ENCODE measurements at places on chromosomes 3 and 15.

- DNase-seq = no peak
Measured at GRCh38 chr3:40605960-40606359, 81.2 kb downstream of the ZNF621 start.

GRCh38 chr3:38552364-38552763 lies 56.2 kb downstream of the EXOG start:
- DNase-seq = no peak

DNA sequence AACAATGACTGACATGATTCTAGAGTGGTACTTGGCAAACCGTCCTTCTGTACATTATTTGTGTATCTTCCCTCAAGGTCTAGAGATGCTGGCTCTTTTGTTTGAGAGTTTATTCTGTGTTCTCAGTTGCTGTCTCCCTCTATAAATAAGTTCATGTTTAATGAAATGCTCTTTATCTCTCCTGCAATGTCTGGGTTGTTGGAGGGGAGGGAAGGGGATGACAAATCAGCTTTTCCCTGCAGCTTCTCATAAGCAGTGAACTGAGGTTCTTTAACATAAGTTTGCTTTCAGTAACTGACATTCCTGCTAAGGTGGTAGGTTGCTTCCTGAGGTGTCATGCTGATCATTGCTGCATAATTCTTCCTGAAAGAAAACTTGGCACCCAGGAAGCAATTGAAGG lies 21.8 kb downstream of the ITPR1 start:
- DNase-seq = no peak

DNA sequence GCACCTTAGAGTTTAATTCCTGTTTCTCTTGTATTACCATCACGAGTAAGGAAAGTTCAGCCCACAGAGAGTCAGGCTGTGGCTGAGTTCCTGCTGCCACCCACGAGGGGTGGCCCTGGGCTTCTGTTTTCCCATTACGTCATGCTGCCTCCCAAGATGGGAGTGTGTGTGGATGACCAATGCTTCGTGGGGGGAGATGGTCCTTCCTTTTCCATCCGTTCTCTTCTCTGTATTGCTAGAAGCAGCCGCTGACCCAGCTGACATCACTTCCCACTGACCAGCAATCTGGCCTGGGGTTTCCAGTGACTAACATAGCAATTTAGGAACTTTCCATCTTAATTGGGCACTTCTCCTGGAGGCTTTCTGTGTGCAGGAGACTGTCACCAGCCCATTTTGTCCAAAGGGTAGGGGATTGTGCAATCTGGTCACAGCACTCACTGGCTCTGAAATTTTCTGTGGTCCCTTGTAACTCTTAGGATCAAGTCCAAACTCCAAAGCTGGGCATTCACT lies 9.3 kb downstream of the IRAK2 start:
- no peak for DNase-seq

GRCh38 chr15:63094495-63094931 lies 27.1 kb upstream of the LACTB start:
- no peak for DNase-seq

GRCh38 chr3:39135170-39135805 lies 18.1 kb downstream of the CSRNP1 start:
- DNase-seq = no peak

- DNase-seq = no peak
Measured at GRCh38 chr3:174951034-174951433, 91.9 kb downstream of the NAALADL2 start.

DNA sequence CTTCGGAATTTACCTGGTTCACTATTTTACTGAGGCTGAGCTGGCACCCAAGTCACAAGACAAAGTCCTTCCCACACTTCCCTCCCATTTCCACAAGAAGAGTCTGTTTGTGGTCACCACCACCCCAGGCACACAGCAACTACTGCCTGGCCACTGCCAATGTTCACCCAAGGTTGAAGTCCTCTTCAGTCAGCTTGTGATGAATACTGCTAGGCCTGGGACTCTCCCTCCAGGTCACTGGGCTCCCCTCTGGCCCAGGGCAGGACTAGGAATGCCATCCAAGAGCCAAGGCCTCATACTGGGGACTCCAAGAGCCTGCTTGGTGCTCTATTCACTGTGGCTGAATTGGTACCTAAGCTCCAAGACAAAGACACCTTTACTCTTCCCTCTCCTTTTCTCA lies 30.4 kb upstream of the COLQ start:
- no peak for DNase-seq

DNA sequence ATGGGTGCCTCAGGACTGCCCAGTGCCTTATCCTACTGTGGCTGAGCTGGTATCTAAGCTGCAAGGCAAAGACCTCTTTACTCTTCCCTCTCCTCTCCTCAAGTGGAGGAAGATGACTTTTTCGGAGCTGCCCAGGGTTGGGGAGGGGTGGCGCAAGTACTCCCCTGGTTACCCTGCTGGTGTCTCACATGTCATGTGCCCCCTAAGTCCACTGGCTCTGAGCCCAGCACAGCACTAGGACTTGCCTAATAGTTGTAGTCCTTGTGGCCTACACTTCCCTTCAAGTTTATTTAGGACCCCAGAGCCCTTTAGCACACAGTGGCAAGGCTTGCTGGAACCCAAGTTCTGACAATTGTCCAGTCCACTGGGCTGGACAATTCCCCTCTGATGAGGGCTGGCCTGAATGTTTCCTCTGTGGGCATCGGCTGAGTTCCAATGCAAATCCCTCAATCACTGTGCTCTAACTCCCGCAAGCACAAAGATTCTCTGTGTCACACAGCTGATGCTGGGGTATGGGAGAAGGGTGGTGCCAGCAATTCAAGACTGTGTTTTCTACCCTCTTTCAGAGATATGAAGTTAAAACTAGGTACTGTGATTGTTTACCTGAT lies 60.4 kb downstream of the UQCC5 start:
- DNase-seq = no peak

DNA sequence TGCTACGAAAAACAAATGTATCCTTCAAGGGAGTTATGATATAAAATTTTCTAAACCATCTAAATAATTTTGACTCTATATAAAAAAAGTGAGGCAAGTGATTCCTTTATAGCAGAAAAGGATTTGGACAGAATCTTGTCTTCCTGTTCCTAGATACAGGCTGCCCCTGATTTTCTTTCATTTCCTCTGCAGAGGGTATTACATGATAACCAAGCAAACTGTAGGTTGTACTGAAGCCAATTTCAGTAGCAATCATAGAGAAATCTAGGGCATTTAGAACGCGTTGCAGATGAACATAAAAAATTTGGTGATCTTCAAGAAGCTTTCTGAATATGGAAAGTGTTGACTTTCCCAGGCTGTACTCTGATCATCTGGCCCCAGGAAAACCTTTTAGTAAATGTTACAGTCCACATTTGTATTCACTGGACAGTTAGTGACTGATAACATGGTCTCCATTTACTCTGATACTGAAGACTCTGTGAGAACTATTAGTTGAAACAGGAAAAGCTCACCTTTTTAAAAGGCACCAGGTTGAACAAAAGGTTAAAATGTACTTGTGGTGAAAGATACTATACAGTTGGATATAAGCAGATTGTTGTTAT lies 9.1 kb upstream of the UTS2B start:
- no peak for DNase-seq

- no peak for DNase-seq
Measured at GRCh38 chr3:190124067-190124466, 3.4 kb upstream of the P3H2 start.

- DNase-seq = no peak
Measured at GRCh38 chr3:74897006-74897405, 282.5 kb upstream of the CNTN3 start.

- DNase-seq = no peak
Measured at GRCh38 chr15:79160211-79160610, 69.6 kb upstream of the RASGRF1 start.

- no peak for DNase-seq
Measured at GRCh38 chr3:137163241-137163871, 205.6 kb downstream of the IL20RB start.

DNA sequence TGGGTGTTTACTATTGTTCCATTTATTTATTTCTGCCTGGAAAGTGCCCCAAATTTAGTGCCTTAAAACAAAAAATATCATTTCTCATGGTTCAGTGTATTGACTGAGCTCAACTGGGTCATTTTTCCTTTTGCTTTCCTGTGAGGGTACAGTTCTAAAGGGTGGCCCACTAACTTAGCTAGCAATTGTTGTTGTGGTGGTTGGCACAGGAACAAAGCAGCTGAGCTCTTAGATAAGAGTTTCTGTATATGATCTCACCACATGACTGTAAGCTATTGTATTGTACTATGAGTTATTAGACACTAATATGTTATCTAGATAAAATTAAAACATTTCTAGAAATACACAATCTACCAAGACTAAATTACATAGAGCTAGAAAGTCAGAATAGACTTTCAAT lies 1283.7 kb downstream of the OTOL1 start:
- no peak for DNase-seq

DNA sequence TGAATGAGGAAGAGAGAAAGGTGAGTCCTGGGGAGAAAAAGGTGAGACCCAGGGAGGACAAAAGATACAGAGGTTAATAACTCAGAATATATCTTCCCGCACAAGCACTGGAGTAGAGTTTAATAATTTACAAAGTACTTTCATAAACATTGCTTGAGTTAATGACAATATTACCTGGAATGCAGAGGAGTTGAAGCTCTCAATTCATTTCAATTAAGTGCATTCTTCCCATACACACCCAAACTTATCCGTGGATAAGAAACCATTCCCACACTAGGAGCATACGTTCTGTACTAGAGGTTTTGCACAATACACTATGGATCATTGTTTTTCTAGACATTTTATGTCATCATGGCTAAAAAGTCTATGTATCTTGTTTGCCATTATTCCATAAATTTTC lies 23.3 kb upstream of the KNG1 start:
- DNase-seq = no peak

GRCh38 chr15:101654171-101654570 lies 2.0 kb upstream of the TM2D3 start:
- no peak for DNase-seq

DNA sequence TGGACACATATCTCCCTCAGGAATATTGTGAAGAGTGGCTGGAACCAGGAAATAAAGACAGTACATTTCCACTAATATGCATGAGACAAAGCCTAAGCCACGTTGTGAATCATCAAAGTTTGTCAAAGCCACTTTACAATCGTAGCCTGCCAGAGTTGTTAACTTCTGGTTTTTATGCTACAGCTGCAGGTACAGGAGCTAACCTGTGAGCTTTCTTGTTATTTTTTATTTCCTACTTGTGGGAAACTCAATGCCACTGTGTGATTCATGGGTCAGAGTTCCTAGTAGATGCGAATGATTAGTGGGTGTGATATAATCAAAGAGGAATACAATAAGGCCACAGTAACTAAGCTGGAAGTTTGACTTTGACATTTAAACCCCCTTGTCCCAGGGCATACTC lies 44.4 kb upstream of the TEX9 start:
- no peak for DNase-seq

- DNase-seq = no peak
Measured at GRCh38 chr3:51282931-51283330, 102.2 kb upstream of the MANF start.

GRCh38 chr3:140199743-140200142 lies 264.8 kb downstream of the CLSTN2 start:
- DNase-seq = no peak

DNA sequence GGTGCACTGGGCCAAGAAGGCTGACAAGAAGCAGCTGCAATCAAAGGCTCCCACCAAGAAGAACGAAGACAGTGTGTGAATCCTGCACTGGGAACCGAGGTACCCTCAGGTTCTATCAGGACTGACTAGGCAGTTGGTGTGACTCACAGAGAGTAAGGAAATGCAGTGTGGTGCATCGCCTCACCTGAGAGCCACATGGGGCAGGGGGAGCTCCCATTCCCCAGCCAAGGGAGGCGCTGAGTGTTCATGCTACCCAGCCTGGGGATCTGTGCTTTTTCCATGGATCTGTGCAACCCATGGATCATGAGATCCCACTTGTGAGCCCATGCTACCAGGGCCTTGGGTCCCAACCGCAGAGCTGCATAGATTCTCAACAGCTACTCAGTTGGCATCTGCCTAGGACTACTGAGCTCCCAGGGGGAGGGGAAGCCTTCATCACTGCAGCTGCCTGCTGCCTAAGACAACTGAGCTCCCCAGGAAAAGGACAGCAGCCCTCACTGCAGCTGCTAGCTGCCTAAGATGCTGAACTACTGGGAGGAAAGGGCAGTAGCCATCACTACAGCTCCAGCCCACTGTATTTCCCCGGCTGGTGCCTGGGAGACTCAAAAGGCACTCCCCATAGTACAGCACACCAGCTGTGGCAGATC lies 6.9 kb upstream of the PLSCR2 start:
- no peak for DNase-seq

DNA sequence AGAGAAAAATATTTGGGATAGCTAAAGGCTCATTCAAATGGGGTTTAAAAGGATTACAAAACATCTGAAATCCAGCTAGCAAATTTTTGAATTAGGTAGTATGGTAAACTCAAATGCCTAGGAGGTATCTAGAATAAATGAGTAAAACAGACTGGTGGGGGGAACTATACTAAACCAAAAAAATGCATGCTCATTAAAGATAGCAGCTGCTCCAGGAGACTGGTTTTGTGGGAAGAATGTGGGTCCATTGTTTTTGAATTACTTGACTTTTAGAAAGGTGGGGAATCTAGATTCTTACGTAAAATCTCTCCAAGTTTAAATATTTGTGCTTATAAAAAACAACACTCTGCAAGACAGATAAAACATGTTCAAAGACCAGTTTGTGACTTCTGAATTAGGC lies 73.8 kb downstream of the LEKR1 start:
- DNase-seq = no peak

DNA sequence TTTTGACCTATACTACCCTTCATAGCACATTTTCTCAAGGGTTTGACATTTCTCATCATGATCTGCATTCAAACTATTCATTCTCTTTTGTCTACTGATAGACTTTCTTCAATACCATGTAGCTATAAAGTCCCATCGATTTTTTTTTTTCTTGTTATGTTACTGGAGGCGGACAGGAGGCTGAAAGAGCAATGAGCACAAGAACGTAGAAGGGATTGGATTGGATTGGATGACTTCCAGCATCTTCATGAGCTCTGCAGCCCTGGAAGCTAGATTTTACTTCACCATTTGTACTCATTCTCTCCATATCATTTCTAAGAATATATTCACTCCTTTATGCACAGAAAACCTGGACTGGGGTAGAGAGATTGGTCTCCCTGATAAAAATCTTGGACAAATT lies 43.2 kb downstream of the DUT start:
- DNase-seq = no peak

- no peak for DNase-seq
Measured at GRCh38 chr3:144771381-144771870, 799.8 kb downstream of the DIPK2A start.

- no peak for DNase-seq
Measured at GRCh38 chr15:85588677-85589076, 206.0 kb downstream of the KLHL25 start.

GRCh38 chr15:66594344-66594743 lies 28.5 kb upstream of the LCTL start:
- no peak for DNase-seq

- no peak for DNase-seq
Measured at GRCh38 chr3:168517249-168518071, 421.7 kb upstream of the GOLIM4 start.

DNA sequence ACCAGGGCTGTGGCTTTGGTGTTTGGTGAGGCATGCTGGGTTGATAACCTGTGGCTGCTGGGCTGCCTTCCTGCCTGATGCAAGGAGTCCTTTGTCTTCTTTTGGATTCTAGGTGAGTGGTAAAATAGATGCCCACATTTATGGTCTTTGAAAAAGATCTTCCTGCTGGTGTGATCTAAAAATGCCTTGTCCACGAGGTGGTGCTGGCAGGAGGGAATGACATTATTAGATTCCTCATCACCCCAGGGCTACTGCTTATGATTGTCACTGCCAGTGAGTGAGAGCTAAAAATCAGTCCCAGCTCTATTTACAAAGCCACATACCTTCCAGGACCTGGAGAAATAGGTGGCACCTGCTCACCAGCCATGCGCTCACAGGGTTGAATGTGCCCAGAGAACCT lies 355.5 kb upstream of the ROPN1 start:
- DNase-seq = no peak

- DNase-seq = no peak
Measured at GRCh38 chr15:36161108-36161507, 418.3 kb upstream of the CDIN1 start.

Data from stimulated activated CD8-positive, alpha-beta memory T cell treated with anti-CD3 and anti-CD28 coated beads, Interleukin-4, amount 100 ng/mL, for 24 hours (primary cell).